Stimulated activated CD8-positive, alpha-beta memory T cell treated with anti-CD3 and anti-CD28 coated beads, Interleukin-4, amount 100 ng/mL, for 4 hours (primary cell): ENCODE measurements at places on chromosomes 12 and 14.

GRCh38 chr14:45526715-45527549 is 273.9 kb upstream of the MIS18BP1 start:
- DNase-seq, result no peak

DNA sequence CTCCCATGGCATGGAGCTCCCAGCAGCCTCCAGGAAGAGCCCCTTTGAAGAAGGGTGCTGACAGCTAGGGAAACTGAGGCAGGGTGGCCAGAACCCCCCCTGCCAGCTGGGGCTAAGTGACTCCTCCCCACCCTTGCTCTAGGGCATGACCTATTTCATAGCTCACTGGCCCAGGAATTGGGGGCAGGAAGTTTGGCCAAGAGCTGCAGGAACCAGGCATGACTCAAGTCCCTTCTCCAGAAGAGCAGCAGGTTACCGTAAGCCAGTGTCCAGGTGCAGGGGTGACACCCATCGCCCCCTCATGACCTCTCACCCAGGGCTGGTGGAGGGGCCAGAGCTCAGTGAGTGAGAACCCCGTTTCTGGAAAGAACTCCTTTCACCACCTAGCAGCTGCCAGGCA is 1.9 kb downstream of the RASAL1 start:
- no peak for DNase-seq

DNA sequence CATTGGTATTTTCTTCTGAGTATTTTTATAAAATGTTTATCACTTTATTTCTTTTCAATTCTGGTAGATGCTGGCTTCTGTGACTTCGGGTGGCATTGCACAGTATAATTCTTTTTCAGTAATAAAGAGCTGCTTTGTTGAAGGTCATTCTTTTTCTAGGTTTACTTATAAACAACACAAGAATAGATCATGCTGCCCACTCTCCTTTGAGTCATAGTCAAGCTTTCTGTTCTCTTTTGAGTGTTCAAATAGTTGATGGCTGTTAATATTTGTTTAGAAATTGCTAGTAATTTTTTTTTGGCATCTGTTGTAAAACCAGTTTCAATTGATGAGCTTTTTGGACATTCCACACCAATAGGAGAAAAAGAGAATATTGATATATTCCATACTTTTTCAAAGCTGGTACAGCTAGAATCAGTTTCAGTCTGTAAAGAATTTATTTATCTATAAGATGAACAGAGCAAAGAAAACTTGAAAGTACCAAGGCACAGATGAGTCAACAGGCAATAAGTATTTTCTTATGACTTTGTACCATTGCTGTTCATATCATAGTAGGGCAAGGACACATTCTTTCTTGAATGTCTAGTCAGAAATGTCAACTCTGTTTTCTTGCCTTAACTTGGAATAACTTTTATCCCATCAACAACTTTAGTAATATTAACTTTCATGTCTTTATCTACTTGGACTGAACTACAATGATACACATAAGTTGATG is 513.0 kb upstream of the SEL1L start:
- DNase-seq, result no peak

DNA sequence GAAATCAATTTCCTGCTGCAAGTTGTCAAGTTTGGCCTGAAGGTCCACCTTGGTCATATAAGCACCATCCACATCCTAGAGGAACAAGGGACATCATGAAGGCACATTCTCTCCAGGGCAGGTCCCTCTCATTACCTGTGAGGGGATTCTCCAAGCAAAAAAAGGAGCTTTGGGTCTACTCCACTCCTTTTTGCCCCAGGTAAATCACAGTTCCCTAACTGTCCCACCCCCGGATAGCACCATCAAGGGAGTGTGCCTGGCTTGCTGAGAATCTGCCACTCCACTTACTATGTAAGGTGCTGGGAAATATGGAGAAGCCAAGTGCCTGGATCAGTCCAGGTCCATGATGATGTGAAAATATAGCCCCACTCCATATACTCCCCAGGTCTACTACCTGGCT is 2.5 kb downstream of the KRT1 start:
- no peak for DNase-seq

DNA sequence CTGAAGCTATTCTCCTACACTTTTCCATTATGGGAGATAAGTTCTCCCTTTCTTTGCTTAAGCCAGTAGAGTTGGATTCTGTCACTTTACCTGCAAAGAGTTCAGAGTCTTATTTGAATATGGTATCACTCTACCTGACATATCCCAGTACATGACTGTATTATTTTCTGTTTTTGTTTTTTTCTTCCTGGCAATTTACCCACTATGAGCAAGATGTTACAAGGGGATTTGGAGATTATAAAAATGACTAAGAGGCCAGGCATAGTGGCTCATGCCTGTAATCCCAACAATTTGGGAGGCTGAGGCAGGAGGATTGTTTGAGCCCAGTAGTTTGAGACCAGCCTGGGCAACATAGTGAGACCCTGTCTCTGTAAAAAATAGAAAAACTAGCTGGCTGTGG is 46.4 kb upstream of the CHST11 start:
- DNase-seq, result no peak
